NCI-H446 treated with DMSO at 0.1 percent for 48 hours (cell line): ENCODE measurements at places on chromosomes 3 and 15.
A peak's percentile ranks its signal among the peaks of the same experiment; 100 is the strongest.

DNA sequence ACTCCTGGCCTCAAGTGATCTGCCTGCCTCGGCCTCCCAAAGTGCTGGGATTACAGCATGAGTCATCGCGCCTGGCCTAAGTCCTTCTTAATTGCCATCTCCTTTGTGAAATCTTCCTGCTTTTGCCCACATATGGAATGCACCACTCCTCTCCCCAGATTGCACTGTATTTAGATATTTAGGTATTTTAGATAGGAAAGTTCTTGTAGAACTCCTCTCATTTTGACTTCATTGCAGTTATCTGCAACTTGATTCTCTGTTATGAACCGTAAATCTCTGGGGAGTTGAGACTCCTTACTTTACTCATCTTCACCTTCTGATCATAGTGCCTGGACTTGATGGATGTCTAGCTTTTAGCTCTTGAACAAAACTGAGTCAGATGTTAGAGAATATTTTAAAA lies 150.7 kb downstream of the AKAP13 start:
- no peak for DNase-seq

DNA sequence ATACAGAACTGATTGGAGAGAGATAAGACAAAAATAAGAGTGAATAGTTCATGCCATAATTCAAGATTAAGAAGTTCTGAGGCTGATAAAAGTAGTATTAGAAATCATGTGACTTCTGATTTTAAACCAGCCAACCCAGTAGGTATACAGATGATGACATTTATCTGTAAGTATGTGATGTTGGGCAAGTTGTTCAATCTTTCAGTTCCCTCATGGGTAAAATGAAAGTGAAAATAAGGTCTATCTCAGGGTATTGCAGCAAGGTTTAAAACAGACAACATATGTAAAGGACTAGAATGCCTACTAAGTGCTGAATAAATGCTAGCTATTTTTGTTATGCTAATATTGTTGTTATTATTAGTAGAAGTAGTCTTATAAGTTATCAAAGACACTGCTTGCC lies 1055.7 kb downstream of the NAALADL2 start:
- no peak for DNase-seq

GRCh38 chr3:53045518-53046170 lies at the start of gene SFMBT1:
SFMBT1 (minus strand) TSS chr3:53046073; CDS start chr3:52969128, 76,945 bp downstream.
- no peak for DNase-seq

GRCh38 chr3:31165399-31165860 lies 271.0 kb upstream of the GADL1 start:
- no peak for DNase-seq

GRCh38 chr3:171321559-171322360 lies 138.4 kb downstream of the TNIK start:
- peak; percentile 76 for DNase-seq

DNA sequence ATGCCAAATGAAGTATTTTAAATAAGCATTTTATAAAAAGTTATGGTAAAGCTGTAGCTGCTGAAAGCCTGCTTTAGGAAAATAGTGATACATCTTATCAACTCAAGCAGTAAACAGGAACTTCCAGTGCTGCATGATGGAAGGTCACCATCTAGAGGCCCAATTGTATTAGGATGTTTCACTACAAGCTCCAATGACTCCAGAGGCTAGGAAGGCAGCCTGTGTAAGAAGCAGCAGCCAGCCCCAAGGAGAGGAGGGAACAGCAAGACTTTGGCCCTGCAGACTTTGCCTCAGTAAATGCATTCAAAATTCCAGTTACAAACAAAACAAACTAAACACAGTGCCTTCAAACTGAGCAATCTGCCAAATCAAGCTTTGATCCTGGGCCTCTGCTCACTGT lies 32.1 kb downstream of the ILDR1 start:
- DNase-seq, result no peak

DNA sequence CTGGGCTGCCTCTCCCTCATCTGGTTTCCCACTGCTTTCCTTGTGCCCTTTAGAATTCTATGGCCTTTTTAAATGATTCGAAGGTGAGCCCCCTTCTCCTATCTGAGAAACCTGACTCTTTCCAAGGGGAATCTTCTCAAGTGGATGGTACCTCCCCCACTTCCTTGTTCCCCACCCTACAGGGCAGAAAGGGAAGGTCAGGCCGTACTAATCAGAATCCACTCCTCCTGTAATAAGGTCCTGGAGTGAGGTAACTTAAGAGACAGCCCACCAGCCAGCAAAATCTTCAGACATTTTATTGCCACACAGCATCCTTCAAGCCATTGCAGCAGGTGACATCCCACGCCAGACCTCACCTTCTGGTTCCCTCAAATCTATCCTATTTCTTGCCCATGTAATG lies 84.5 kb downstream of the MINAR1 start:
- no peak for DNase-seq

DNA sequence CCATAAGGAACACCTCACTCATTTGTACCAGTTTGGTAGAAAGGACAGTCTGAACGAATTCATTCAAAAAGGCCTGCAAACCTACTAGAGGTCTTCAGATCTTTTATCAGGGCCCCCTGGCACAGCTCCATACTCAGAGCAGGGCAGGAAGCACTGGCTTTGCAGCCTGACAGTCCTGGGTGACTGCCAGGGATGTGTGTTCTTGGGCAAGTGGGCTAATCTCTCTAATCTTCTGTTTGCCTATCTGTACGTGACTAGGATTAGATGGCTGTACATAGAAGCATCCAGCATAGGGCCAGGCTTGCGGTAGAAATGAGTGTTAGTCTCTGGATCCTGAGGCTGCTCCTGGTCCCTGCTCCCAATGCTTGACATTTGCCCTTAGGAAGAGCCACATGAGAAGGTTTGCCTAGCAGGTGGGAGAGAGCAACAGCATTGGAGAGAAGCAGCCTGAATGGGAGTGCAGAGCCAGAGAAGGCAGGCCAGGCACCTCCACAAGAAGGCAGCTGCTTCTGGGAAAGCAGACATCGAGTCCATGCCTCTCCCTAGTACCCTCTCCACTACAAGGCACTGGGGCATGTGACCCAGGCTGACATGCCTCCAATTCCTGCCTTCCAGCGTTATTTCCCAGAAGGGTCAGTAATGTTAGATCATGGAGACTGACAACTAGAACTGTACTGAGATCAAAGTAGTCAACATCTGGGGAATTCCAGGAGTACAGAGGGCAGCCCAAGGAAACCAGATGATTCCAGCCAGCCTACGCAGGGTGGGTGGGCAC lies 1.0 kb upstream of the CXCR6 start:
- no peak for DNase-seq

GRCh38 chr3:76024640-76025039 lies 239.3 kb upstream of the ZNF717 start:
- no peak for DNase-seq

DNA sequence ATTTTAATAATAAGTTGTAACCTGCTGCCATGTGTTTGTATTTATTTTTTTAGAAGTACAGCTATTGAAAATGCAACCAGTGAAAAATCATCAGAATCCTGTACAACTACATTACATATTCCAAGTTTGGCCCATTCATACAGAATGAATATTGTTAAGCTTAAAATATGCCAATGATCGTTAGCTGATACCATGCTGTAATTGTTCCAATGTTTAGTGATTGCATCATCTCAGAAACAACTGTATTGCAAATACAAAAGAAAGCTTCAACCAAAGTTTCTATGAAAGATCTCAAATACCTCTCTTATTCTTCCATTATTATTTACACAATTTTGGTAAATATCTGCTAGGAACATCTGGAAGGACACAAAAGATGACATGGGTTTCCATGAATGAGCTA lies 51.6 kb upstream of the ALCAM start:
- DNase-seq, result no peak

DNA sequence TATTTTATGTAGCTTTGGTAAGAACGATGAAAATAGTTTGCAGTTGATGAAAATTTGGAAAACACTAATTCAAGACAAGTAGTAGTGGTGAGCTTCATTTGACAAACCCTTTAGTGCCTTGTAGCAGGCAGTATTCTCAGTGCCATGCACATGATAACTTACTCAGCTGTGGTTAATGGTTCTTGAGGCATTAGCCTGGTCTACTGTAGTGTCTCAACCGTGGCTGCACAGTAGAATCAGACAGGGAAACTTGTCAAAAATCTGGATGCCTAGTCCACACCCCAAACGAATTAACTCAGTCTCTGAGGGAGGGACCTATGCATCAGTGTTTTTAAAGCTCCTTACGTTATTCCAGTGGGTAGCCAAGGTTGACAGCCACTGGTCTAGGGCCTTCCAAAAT lies 45.4 kb downstream of the PSMD6 start:
- DNase-seq, result no peak

DNA sequence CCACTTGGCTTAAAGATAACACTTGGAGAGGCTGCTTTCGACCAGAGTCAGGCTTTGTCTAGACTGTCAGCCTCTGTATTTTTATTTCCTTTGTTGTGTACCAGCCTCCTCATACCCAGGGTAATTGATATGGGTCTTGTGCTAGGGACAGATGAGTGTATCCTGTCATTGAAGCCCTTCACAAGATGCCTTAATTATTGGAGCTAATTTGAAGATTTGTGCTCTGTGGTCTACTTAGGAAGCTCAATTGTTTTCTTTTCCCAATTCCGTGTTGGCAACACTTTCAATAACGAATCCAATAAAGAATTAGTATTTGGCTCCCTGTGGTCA lies 60.5 kb upstream of the DPH6 start:
- DNase-seq, result no peak

DNA sequence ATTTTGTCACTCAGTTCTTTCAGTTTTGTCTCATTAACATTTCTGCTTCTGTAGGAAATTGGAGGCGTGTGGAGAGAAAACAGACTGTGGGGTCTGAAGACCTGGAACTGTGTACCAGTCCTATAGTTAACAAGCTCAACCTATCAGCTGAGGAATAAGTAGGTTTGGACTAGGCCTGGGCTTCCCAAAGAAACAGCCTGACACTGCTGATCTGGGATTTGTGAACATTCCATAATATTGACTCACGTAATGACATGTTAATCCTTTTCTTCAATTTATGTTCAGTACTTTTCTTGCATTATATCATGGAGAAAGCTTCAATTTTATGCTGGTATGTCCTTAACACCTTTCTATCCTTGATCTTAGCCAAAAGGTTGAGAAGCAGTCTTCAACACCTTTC lies 181.6 kb upstream of the RORA start:
- DNase-seq, result no peak

DNA sequence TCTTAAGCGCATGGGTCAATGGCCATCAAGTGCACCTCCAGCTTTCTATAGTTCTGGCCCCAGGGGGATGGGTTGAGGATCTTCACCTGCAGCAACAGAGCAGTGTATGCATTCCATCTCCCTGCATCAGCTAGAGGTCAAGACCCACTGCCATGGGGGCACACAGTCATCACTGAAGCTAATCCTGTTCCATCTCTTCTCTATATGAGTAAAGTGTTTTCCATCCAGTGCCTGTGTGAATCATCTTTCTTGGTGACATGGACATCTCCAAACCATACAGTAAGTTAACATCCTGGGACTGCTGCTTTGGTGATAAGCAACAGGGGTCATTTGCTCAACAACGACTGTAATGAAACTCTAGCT lies 4.4 kb upstream of the ENTPD3 start:
- no peak for DNase-seq

DNA sequence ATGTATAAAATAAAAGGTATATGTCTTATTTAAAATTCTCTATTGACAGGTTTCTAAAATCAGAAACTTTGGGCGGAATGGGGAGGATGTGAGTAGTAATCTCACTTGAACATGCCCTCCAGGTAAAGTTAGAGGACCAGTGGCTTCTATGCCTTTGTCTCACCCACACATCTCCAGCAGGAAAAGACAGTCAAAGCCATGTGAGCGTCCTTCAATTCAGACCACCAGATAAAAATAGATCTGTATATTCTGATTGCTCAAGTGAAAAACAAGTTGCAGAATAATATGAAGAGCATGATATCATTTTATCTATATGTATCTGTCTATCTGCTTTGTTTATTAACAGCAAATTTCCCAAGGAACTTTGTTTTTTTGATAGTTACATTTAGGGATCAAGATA lies 152.2 kb downstream of the TMCO5A start:
- no peak for DNase-seq

DNA sequence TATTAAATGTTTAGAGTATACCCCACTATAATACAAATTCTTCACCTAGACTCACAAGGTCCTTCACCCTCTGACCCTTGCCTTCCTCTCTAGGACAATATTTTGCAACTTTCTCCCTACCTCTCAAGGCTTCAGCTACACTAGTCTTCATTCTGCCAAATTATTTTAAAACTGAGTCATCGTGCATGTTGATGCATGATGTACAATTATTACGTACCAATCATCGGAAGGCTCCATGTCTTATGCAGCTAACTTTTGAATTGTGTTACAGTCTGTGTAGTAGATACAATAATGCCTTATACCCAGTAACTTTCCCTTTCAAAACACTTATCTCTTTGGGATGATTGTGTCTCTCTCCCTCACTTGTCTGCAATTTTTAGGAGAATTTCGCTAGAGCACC lies 98.5 kb upstream of the ROBO2 start:
- no peak for DNase-seq

- DNase-seq, result no peak
Observed at GRCh38 chr3:33030246-33030645, 66.7 kb downstream of the GLB1 start.

GRCh38 chr3:146390006-146390772 lies 79.2 kb downstream of the PLSCR2 start:
- no peak for DNase-seq

DNA sequence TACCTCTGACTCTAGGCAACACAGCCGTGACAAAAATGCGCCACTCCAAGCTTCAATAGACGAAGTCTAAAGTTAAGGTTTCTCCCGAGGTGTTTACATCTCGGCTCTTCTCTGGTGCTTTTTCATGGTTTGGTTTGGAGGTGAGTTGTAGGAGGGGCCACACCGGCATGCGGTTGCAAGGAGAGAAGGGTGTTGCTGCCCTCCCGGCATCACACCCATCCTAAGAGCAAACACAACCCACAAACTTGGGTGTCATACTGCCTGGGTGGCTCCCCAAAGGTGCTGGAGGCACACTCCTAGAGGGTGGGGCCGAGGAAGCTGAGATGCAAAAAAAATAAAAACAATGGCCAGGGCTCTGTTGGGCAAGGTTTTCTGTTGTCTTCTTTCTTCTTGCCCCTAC lies 225.2 kb upstream of the ICE2 start:
- DNase-seq, result no peak

DNA sequence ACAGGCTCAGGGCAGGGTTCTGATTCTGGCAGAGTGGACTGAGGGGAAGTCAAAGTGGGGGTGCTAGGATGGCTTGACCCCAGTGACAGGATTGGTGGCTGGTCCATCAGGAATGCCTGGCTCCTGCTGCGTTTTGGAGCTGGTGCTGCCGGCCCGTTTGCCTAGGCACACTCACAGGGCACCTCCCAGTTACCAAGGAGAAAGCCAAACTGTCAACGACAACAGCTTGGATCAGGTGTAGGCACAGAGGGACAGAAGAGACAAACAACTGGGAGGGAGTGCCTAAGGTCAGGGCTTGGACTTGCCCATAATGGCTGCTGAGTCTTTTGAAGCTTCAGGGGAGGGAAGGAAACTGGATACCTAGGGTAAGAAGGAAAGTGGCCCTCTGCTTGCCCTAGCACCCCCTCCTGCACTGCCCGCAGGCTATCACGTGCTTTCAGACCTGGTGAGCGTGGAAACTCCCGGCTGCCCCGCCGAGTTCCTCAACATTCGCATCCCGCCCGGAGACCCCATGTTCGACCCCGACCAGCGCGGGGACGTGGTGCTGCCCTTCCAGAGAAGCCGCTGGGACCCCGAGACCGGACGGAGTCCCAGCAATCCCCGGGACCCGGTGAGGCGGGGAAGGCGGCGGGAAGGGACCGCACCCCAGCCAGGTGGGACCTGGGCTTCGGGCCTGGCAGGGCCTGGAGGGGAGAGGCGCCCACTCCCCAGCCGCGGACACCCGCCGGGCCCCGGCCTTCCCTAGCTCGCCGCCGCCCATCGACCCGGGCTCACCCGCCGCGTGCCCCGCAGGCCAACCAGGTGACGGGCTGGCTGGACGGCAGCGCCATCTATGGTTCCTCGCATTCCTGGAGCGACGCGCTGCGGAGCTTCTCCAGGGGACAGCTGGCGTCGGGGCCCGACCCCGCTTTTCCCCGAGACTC lies 5.1 kb downstream of the DUOX1 start:
- DNase-seq, result no peak
